ENCODE measurements at places on chromosomes 12 and 14. TPM values are rescaled to one million over a fixed set of nuclear protein-coding genes. Genes with fewer than 3 reads are reported as not detected.

DNA sequence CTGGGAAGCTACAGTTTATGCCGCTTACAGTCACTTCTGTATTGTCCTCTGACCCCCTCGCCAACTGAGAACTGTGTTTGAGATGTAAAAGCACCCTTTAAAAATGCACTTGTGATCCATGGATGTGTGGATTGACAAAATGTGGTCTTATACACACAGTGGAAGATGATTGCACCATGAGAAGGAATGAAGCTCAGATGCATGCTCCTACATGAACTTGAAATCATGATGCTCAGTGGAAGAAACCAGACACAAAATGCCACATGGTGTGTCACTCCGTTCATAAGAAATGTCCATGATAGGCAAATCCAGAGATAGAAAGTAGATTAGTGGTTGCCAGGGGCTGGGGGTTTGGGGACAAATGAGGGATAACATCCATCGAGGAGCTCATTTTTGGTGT is 58.0 kb downstream of the PITPNM2 start:
- no peak for DNase-seq

- DNase-seq, result no peak
These were observed 352.1 kb downstream of the ATP23 start for GRCh38 chr12:58293308-58293982.

DNA sequence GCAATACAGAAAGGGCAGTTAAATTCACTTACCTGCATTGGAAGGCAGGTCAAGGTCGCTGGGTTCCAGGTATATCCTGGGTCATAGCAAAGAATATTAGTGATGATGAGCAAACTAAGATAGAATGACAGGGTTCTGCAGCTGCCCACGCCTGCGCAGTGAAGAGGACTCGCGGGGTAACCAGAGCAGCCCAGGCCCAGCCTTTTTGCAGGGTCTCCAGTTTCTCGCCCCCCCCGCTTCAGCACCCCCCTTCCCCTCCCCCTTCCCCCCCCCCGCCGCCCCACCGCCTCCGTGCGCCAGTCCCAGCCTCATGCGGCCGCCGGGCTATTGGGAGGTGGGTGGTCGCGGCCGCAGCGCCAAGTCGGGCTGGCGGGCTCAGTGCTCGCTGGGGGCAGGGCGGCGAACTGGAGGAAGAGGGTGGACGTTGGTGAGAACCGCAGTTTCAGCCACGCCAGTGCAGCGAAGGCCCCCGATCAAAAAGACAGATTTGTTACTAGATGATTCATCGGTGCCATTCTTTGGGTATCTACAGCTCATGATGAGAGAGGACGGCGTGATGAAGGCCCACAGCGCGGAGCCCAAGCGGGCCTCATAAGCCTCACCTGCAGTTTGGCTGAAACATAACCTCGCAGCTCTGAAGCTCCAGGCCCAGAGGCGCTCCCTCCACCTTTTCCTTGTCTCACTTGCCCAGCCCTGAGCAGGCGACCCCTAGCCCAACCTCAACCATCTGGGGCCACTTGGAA is 20.2 kb downstream of the SLC2A3 start:
- no peak for DNase-seq

DNA sequence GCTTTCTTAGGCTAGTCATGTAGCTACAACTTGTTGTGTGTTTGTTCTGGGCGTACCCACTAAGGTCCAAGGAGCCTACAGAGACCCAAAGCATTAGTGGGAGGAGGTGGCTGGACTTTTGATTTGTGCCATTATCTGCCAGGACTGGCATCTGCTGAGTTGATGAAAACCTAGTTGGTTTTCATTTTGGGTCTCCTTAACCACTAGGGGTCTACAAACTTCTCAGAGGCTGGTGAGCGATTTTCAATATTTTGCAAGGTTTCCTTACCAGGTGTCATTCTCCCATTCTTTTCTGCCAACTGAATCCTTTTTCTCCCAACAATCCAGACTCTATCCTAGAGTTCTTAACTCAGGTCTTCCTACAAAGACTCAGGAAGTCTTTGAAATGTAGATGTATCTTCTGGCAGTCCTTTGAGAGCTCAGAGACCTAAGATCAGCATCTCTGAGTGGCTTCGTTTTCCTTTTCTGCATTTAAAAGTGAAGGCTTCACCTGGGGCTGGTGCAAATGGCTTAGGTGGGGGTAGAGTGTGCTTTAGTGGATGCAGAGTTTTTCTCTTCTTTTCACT is 150.0 kb upstream of the RMST start:
- peak; percentile 11 for DNase-seq

- DNase-seq, result no peak
These were observed 110.2 kb downstream of the ALX1 start for GRCh38 chr12:85390266-85390665.

DNA sequence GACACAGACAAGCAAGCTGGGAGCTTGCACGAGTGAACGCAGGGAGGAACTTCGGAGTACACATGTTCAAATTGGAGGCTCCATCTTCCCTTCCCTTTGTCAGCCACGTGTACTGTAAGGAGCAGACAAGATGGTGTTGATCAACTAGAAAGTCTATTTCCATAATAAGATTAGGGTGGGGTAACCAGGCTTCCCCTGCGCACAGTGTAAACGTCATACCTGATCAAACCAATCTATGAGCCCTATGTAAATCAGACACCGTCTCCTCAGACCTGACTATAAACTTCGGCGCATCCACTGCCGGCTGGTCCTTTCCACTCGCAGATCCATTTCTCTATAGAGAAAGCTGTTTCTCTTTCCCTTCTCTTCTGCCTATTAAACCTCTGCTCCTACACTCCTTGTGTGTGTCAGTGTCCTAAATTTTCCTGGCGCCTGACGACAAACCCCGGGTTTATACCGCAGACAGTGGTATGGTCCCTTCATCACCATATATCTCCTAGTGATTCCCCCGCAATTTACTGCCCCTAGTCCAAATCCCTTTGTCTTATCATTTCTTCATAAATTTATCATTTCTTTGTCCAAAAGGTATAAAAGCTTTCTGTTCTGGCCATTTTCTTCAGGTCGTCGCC is 7.5 kb upstream of the ETFBKMT start:
- no peak for DNase-seq

- no peak for DNase-seq
These were observed 377.7 kb downstream of the GLT1D1 start for GRCh38 chr12:129230995-129231394.

DNA sequence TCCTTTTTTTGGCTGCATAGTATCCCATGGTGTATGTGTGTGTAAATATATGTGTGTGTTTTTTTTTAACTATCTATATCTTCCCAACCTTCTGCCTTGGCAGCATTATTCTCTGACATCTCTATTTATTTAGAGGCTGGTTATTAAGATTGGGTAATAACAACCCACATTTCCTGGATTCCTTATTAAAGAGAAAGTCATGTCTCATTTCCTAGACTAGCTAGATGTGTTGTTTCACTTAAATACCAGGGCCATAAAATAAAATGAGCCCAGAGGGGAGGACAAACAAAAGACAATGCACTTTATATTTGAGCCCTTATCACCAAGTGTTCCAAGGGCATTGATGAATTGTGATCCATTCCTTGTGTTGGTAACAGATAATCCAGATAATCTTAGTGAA is 169.1 kb downstream of the SLC5A8 start:
- DNase-seq, result no peak

GRCh38 chr14:22476005-22476751 is 112.8 kb downstream of the DAD1 start:
- DNase-seq, result no peak

DNA sequence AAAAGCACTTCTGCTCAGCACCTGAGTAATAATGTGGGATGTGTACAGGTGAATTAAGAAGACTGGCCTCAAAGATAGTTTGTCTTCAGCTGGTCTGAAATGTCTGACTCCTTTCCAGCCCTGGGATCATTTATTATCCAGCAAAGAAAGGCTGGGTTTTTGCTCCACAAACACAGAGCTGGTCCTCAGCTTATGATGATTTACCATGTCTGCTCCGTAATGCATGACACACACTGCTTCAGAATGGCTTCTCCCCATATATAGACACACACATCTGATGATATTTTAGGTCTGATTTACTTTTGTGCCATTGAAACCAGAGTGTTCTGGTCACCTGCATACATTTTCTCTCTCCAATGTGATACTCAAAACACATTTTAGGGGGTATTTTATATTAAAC is 225.0 kb downstream of the SLC25A21 start:
- DNase-seq, result no peak

GRCh38 chr12:51323966-51324895 is at the start of gene BIN2:
Gene BIN2 (minus strand): TSS chr12:51324174. CDS start chr12:51324102, 72 bp downstream.
- no peak for DNase-seq

- DNase-seq, result no peak
These were observed 291.7 kb upstream of the FKBP4 start for GRCh38 chr12:2503036-2503435.

DNA sequence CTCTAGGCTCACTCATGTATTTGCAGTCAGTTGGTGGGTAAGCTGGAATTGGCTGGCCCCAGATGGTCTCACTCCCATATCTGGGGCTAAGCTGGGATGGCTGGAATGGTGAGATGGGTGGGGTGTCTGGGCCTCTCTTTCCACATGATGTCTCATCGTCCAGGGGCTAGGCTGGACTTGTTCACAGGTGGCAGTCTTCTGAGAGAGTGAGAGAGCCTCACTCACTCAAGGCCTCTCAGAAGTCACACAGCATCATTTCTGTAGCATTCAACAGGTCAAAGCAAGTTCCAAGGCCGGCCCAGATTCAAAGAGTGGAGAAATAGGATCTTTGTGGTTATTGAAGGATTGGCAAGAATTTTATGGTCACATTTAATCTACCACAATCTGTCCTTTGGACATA is 102.7 kb downstream of the UNC79 start:
- no peak for DNase-seq

DNA sequence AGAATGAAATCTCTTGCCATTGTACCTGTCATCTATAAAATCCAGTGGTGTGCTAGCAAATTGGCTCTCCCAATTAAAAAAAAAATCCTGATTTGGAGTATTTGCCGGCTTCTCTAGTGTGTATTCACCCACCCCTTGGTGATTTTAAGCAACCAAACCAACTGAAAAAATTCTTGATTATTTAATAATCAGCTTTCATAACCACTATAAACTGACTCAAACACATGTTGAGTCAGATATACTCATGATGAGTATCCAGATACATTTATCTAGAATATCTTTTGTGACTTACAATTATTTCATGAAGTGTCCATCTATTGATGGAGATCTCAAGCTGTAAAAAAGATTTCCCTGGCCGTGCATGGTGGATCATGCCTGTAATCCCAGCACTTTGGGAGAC is 205.4 kb downstream of the RASSF9 start:
- no peak for DNase-seq

DNA sequence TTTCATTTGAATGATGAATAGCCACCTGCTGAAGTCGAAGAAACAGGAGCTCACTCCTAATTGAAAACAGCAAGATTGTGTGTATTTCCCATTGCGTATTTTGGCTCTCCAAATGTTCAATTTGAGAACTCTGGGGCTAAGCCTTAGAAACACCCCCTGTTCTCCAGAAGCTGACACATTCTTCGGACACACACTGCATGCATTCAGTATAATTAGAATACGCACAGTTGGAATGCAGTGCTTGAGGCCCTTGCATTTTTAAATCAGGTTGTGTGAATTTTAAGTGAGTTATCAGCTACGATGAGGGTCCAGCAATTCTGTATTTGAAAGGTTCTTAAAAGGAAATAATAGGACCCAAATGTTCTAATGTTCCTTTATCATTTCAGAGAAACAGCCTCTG is 103.8 kb downstream of the PRKD1 start:
- no peak for DNase-seq

DNA sequence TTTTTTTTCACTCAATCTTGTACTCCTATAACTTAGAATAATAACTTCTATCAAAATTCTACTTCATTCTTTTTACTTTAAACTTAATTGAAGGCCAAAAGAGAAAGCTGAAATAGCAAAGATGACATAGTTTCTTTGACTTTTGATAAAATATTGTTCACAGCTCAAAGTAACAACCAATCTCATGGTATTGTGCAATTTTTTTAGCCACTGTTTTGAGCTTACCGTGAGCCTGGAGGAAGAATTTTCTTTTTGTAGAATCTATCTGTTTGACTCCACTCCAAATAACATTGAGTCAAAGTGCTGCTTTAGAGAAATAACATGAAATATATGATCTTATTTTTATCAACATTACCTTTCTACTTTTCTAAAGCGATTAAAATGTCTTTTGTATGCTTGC is 903.9 kb upstream of the FOXG1 start:
- no peak for DNase-seq

- no peak for DNase-seq
These were observed 1.3 kb upstream of the IGFBP6 start for GRCh38 chr12:53096089-53096741.

DNA sequence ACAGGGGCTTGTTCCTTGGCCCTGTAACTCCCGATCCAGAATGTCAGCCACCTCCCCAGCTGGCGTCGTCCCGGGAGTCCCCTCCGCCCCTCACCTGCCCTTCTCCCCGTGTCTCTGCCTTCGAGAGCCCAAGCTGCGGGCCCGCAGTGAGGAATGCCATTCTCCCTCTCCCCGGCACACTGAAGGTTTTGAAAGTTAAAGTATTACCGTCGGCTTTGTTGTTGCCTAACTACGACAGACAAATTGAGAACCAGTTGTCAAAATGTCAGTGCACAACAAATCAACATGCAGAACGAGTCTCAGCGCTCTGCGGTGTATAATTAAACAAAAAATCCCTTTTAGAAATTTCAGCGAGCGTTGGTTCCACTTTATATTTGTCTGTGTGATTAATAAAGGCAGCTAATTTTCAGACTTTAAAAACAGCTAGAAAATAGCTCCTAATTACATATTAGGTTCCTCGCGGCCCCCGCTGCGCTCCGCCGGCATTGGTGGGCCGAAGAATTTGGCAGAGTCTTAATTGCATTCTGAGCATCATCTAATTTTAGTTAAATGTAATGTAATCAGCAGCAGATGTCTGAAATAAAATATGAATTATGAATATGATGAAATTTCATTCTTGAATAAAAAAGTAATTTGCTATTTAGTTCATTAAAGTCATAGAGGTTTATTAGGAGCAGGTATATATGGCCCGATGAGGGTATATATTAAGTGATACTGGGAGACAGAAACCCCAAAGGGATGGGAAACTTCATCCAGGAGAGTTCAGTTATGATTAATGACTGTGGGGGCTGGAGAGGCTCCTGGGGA is 40.3 kb downstream of the MVK start:
- DNase-seq, result no peak

- no peak for DNase-seq
These were observed 61.4 kb downstream of the SEL1L start for GRCh38 chr14:81472096-81472800.

The IPO8 gene
- 32.9 TPM for total RNA-seq

The ANKS1B gene
- 15.1 TPM for total RNA-seq

The C12orf54 gene
- not detected for total RNA-seq

The IGFBP6 gene
- total RNA-seq, result 1.9 TPM

The OVCH1 gene
- total RNA-seq, result not detected

The GAS2L3 gene
- 160 TPM for total RNA-seq

The OTUB2 gene
- 4.4 TPM for total RNA-seq

The SDR9C7 gene
- total RNA-seq, result not detected

The WSCD2 gene
- not detected for total RNA-seq

Data from SK-MEL-5 (cell line).